ENCODE measurements at places on chromosomes 4 and X.
A peak's percentile ranks its signal among the peaks of the same experiment; 100 is the strongest.

DNA sequence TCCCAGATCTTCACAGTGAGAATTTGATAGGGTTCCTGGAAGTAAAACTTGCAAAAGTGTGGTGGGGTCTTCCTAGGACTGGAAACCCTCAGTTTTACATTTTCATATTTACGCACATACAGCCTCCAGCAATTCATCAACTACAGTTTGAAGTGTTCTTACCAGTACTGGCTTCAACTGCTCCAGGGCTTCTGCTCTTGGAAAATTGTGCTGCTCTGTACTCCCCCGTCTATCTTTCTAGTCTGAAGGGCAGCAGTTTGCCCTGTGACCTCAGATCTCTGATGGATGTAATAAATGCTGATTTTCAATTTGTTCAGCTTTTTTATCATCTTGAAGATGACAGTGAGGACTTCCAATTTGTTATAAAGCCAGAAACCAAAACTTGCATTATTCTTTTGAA is 458.9 kb upstream of the FSTL5 start:
- no peak for DNase-seq

GRCh38 chrX:25810202-25810601 is 327.9 kb upstream of the MAGEB18 start:
- no peak for DNase-seq

GRCh38 chrX:46184749-46185148 is 360.5 kb downstream of the ZNF674 start:
- DNase-seq: no peak

DNA sequence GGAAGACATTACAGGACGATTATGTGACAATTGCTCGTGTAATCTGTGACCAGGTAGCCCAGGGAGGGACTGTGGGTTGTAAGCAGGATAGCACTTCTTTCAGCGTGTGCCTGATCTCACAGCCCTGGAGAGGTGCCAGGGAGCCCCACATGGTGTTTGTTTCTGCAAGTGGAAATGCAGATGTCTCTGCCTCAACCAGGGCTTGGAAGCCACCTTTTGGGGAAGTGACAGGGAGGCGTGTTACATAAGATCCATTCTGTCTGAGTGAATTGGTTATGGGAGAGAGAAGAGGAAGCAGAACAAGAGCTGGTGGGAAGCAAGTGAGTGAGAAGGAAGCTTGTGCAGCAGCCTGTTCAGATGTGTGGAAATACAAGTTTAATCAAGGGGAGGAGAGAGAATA is 104.5 kb upstream of the GATB start:
- no peak for DNase-seq

GRCh38 chrX:17161991-17162390 is 213.0 kb upstream of the NHS start:
- DNase-seq: no peak

GRCh38 chr4:46844325-46844917 is 64.6 kb downstream of the COX7B2 start:
- DNase-seq: no peak

- no peak for DNase-seq
These were observed 4.8 kb downstream of the NOP14 start for GRCh38 chr4:2958446-2958845.

- DNase-seq: no peak
These were observed 173.6 kb downstream of the CBR4 start for GRCh38 chr4:168836490-168836889.

GRCh38 chr4:110371016-110371770 is 104.8 kb upstream of the ENPEP start:
- DNase-seq: no peak

- no peak for DNase-seq
These were observed 388.6 kb downstream of the PDHA2 start for GRCh38 chr4:96228463-96228862.

GRCh38 chr4:42865572-42866189 is 26.8 kb upstream of the GRXCR1 start:
- peak; percentile 1 for DNase-seq

GRCh38 chr4:71866212-71866885 is 82.5 kb upstream of the GC start:
- no peak for DNase-seq

- DNase-seq: no peak
These were observed 140.8 kb downstream of the FRAS1 start for GRCh38 chr4:78197947-78198346.

GRCh38 chrX:85303544-85303943 is 59.8 kb downstream of the ZNF711 start:
- no peak for DNase-seq

DNA sequence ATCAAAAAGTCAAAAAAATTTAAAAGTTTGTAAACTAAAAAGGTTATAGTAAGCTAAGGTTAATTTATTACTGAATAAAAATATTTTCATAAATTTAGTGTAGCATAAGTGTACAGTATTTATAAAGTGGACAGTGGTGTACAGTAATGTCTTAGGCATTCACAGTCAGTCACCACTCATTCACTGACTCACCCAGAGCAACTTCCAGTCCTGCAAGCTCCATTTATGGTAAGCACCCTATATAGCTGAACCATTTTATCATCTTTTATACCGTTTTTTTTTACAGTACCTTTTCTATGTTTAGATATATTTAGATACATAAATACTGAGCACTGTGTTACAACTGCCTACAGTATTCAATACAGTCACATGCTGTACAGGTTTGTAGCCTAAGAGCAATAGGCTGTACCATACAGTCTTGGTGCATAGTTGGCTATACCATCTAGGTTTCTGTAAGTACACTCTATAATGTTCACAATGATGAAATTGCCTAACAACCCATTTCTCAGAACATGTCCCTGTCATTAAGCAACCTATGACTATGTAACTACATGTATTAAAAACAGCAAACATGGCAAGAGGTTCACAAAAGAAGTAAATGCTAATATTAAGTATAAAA is 18.6 kb downstream of the ACSL4 start:
- DNase-seq: no peak

DNA sequence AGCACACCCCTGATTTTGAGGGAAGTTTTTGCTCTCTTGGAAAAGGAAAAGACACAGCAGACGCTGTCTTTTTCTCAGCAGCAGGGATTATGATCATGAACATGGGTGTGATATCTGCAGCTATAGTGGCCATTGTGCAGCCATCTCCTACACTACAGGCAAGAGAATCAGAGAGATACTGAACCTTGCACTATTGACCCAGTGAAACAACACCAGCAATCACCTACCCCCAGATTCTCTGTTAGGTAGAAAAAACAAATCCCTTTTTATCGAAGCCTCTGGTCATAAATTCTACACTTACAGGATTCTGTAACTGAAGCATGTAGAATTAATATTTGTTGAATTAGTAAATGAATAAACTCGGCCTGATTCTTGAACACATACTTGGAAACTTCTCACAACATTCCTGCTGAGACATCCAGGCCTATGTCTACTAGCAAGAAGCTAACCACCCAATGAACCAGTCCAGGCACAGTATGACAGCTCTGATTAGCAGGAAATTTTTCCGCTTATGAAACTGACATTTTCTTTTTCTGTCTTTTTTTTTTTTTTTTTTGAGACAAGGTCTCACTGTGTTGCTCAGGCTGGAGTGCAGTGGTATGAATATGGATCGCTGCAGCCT is 5.0 kb upstream of the AFAP1 start:
- DNase-seq: no peak

- no peak for DNase-seq
These were observed 54.1 kb downstream of the TLR10 start for GRCh38 chr4:38728631-38729141.

DNA sequence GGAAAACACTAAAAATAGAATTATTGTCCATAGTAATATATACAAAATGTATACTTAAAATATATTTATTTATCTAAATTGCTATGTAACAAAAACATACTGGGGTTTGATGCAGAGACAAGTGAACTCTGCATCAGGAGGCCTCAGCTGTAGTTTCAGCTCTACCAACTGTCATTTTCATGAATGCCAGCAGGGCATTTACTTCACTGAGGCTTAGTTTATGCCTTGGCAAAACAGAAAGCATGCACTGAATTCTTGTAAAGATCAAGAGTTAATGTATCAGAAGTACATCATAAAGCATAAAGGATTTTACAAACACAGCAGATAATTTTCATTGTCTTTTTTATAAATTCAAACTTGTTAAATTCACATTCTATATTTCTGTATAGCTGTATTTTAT is 577.0 kb downstream of the C4orf33 start:
- no peak for DNase-seq

GRCh38 chrX:19846995-19847790 is 40.2 kb downstream of the SH3KBP1 start:
- no peak for DNase-seq

GRCh38 chr4:14083150-14083549 is 455.6 kb upstream of the BOD1L1 start:
- DNase-seq: no peak

DNA sequence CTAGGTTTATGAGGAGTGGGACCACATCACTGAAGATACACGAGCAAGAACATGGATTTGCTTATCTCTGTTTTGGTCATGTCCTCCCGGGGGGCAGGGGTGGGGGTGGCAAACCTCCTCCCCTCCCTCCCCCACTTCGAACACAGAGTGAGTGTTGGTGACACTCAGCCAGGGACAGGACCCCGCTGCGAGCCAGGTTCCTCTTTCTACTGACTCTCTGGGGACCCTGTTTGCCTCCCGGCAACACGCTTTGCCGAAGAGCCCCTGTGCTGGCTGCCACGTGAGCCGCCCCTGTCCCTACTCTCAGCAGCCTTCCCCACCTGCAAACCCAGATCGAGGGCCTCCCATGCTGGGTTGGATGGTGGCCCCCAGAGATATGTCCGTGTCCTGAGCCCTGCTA is 34.7 kb downstream of the P2RY8 start:
- no peak for DNase-seq

GRCh38 chr4:41216294-41217019 is 2.1 kb upstream of the APBB2 start:
- DNase-seq: no peak

DNA sequence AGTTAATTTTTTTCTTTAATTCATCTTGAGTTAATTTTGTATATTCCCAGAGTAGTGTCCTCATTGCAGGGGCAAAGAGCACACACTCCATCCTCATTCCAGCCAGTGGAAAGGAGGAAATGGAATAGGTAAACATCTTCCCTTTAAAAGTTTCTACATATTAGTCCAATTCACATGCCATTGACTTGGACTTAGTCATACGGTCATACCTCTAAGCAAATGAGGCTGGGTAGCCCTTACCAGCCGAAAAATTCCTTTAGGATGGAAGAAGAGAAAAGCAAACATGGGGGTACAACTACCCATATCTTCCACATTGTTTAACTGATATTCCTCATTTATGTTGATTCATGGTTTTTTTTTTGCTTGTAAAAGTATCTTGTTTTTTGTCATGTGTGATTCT is 37.4 kb upstream of the NDP start:
- DNase-seq: no peak

GRCh38 chr4:3307486-3307885 is 14.7 kb downstream of the RGS12 start:
- DNase-seq: no peak

DNA sequence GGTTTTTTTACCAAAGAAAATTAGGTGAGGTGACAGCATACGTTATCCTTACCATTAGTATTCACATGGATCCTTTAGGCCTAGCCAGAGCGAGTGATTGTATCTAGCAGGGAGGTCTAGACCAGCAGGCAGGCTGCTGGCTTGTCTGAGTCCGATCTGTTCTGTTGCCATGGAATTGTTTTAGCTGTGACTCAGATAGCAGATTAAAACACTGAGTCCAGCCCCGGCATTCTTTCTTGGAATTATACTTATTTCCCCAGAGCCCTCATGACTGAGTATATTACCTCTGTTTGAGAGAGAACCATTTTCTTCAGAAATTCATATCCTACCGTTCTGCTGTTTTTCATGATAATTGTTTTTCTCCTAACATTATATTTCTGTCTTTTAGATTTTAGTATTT is 37.4 kb downstream of the OCRL start:
- no peak for DNase-seq

GRCh38 chr4:168480931-168481611 is 779 bp upstream of the DDX60L start:
- DNase-seq: no peak

GRCh38 chr4:135538698-135539097 is 1337.1 kb upstream of the PABPC4L start:
- no peak for DNase-seq
